ENCODE measurements at places on chromosomes 3 and 15.

DNA sequence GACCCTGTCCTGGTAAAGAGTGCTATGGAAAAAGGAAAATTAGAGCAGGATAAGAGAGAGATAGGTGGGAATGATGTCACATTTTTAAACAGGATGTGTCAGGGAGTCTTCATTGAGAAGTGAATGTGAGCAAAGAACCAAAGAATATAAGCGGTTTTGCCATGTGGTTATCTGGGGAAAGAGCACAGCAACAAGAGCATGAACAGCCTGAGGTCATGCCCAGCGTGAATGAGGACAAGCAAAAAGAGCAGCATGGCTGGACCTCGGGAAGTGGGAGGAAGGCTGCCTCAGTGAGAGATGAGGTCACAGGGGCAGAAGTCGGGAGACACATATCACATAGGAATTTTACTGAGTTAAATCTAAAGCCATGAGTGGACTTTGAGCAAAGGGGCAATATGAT is 82.8 kb upstream of the HES1 start:
- DNase-seq, result no peak

- no peak for DNase-seq
Measured at GRCh38 chr3:30858894-30859389, 35.5 kb downstream of the GADL1 start.

- DNase-seq, result no peak
Measured at GRCh38 chr3:5465183-5465582, 277.7 kb downstream of the EDEM1 start.

DNA sequence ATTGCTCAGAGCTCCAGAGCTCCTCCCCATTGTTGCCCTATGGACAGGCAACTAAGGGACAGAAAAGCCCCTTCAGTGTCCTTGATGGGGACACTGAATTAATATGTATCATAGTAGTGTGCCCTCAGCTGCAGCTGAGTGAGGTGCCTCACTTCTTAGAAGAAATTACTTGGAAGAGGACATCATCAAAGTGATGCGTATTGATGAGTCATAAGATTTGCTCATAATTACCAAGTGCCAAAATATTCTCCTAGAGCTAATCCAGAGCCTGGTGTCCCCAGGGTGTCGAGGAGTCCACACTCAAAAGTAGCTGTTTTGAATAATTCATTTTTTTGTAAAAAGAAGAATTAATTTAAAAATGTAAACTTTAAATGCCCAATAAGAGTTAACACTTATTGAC is 200.7 kb upstream of the SEMA6D start:
- no peak for DNase-seq

- DNase-seq, result no peak
Measured at GRCh38 chr15:96358821-96359615, 28.5 kb downstream of the NR2F2 start.

- DNase-seq, result no peak
Measured at GRCh38 chr15:96171853-96172296, 158.6 kb upstream of the NR2F2 start.

DNA sequence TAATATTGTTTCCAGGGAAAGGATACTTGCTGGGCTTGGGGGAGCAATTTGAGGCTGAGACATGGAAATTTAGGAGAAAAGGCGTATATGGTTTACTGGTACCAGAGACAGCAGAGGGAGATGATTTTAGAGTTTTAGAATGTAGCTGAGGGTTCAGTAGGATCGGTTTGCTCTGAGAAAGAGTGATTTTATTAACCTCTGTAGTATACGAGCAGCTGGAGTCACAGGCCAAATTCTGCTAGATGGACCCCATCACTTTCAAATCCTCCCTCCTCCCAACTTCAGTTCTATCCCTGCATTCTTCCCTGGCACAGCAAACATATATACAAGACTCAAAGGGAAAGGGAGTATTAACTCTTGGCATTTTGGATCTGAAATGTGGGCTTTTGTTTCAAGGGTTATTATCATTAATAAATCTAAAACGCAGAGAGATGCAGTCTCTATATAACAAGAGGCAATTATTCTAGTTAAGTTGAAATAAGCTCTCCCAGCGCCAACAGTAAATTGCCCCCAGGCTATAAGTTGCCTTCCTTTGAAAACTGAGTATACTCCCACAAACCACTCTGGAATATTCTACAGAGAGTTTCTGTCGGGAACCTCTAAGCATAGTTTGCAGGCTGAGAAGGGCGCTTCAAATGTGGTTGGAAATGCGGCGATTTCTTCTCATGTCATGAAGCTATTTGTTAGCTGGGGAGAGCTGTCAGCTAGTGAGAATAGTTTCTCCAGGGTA is 5.4 kb downstream of the CRABP1 start:
- no peak for DNase-seq

GRCh38 chr3:184386047-184386806 is 6.4 kb downstream of the CHRD start:
- no peak for DNase-seq

GRCh38 chr3:125207507-125207906 is 5.0 kb downstream of the SLC12A8 start:
- DNase-seq, result no peak

DNA sequence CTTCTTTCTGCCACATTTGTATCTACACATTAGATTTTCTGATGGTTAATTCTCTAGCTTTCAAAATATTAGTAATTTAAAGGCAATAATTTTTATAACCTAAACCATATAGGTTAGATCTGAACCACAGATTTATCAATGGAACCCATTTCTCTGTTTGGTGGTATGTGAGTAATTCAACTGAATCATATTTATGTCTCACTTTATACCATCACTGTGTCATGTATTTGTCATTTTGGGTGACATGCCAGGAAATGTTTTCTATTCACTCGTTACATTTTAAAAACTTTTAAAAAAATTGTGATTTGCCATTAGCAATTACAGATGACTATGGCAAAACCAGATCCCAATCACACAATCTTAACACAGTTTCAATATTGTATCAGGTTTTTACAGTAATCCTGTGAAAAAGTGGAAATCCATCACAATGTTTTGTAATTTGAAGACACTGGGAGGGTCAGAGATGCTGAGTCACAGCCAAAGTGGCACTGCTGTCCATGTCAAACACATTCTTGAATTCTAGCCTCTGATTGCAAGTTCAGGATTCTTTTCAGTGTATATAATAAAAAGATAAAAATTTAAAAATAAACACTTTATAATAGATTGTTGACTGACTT is 356.0 kb upstream of the RBMS3 start:
- no peak for DNase-seq

- no peak for DNase-seq
Measured at GRCh38 chr3:175980486-175981090, 1121.5 kb downstream of the NAALADL2 start.

GRCh38 chr3:46972396-46972795 is 4.1 kb downstream of the CCDC12 start:
- DNase-seq, result no peak

DNA sequence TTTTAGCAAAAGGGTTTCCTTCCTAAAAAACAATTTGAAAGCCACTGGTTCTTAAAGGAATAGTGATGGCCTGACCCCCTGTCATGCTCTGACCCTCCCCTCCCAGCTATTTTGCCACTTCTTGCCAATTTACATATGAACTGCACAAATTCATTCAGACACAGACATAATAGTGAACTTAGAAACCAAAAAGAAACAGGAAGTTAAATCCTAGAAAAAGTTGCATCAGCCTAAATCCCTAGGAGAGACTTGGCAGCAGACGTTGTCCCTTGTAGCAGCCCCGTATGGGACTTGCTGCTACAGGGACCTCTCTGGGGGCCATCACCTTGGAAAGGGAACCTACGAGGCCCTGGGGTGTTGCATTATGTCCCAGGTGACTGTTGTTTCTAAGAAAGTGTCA is 14.3 kb upstream of the PDE8A start:
- no peak for DNase-seq

DNA sequence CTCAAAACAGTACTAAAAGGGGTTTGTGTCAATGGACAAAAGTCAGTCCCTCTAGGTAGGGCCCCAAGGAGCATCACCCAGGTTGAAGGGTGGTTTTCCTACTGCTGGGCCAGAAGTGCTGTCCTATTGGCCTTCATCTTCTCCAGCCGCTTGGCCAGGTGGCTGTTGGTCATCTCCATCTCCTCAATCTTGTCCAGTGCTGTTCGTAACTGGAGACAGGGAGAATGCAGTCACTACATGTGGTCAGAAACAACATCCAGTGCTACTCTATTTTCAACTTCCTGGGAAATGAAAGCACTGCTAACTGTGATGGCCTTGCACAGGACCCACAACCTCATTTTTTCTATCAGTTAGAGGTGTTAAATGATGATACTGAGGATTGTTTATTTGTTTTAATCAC is 60.4 kb downstream of the MLH1 start:
- DNase-seq, result no peak

DNA sequence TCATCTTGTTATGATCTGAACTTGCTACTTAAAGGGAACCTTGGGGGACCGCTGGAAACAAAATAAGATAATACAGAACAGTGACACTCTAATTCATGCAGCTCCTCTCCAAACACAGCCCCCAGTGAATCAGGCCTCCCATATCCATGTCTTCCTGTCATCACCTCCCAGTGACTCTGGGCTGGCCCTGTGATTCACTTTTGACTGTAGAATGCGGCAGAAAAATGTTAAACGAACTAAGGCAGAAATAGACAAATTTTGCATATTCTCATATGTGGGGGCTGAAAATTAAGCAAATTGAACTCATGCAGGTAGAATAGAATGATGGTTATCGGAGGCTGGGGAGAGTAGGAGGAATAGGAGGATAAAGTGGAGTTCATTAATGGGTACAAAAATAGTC is 20.2 kb upstream of the GADL1 start:
- no peak for DNase-seq

GRCh38 chr3:37444696-37445095 is 270.3 kb upstream of the LRRFIP2 start:
- DNase-seq, result no peak

DNA sequence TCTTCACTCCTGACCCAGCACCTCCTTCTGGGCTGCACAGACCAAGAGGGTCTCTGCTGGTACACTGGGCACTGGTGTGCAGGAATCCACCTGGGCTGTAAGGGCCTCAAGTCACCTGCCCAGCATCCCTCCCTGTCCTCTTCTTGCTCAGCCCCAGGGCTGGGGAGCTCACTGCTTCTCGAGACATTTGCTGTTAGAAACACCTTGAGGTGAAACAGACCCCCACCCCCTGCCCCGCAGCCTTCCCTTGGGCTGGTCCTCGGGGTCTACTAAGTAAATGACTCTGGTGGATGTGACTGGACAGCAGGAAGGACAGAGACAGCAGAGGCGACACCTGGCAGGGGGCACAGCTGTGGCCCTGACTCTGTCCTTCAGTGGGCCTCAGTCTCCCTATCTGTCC is 29.1 kb downstream of the LOXL1 start:
- no peak for DNase-seq

- DNase-seq, result no peak
Measured at GRCh38 chr15:78988361-78988911, 43.6 kb upstream of the CTSH start.

GRCh38 chr3:119937229-119937628 is 155.3 kb downstream of the NR1I2 start:
- peak; percentile 67 for DNase-seq

DNA sequence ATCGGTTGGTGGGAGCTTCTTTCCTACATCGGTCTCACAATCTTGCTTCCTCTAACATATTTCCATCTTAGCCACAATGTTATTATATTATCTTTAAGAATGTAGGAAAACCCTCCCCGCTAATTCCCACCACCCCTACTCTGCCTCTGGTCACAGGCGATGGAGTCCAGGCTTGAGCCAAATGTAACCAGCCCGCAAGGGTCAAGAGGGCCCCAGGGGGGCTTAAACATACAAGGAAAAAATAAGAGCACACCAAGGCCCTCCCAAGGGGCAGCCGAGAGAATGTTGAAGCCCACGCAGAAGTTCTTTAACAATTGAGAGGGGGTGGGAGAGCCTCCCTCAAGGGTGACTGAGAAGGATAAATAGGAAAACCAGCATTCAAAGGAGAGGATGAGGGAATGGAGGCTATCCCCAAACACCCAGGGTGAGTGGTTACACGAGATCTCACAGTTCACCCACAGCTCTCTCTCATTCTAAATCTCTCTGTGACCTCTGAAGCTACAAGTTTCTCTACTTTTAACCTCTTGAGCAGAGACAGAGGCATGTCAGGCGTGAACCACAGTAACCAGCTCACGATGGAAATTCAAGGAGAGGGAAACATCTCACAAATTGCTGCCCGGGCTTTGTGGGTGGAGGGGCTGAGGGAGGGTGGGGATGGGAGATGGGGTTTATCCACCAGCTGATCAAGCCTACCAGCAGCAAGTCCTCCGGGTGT is 31.4 kb upstream of the UACA start:
- DNase-seq, result no peak

DNA sequence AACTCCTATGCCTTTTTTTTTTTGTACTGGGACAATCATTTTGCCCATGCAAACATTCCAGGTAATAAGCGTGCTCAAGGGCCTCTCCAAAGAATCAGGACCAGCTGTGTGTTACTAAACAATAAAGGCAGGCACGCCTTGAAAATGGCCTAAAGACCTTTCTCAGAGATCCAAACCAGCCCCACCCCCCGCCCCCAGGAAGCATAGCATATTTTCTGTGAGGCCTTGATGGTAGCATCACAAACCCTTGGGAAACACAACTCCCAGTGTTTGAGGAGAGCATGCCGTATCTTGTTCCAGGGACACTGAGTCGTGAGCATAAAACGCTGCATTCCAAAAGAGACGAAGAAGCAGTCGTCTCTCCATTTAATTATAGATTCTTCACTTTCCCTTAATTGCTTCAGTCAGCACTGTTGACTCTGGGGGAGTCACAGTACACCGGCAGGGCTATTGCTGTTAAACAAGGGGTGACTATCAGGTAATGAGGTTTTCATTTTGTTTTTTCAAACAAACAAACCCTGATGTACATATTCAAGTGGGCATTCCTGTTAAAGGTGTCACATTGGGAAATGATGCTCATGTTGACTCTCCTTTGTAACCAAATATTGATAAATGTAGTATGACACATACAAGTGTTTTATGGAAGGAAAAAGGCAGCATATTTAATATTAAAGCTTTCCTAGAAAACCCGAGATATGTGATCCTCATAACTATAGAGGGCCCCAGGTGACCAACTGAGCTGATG is 4.4 kb upstream of the TPM1 start:
- DNase-seq, result no peak

GRCh38 chr3:60388731-60389130 is 862.5 kb downstream of the FHIT start:
- DNase-seq, result no peak
